Stimulated activated CD4-positive, alpha-beta T cell treated with anti-CD3 and anti-CD28 coated beads, Interleukin-15, amount 100 ng/mL, for 1 hour (primary cell): ENCODE measurements at places on chromosomes 7 and 10.

DNA sequence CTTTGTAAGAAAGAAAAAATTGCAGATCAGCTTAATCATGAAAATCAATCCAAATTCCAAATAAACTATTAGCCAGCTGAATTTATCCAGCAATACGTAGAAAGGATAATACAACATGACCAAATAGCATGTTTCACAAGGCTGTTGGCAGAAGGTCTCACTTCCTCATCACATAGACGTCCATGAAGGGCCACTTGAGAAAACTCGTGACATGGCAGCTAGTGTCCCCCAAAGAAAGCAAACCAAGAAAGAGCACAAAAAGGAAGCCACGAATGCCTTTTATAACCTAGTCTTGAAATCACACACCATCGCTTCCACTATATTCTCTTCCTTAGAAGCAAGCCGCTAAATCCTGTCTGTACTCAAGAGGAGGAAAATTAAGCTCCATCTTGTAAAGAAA, 105.6 kb upstream of the NRBF2 start:
- no peak for DNase-seq

DNA sequence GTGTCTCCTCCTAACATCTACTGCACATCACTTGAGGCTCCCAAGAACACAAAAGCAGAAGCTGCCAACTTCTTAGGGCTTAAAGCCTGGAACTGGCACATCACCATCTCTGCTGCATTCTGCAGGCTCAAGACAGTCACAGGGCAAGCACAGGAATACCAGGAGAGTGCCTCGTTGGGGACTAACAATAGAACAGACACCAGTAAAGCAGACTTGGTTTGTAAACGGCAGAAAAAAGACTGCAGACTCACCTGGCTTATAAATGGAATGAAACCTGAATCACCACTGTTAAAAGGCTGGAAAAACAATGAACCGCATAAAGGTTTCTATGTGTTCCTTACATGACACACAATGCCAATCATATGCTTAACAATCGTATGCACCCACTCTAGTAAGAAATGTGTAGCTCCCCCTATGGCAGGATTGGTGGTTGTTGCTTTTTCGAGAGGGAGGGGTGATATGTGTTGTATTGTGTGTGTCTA, 12.8 kb downstream of the RHEB start:
- no peak for DNase-seq

- no peak for DNase-seq
Observed at GRCh38 chr10:47058961-47059391, 147.7 kb downstream of the PTPN20 start.

GRCh38 chr10:93482145-93482834, at the start of gene MYOF:
Gene MYOF (minus strand): TSS chr10:93482334. CDS start chr10:93482194, 140 bp downstream.
- peak; percentile 12 for DNase-seq

- no peak for DNase-seq
Observed at GRCh38 chr10:78300526-78300925, 266.9 kb downstream of the RPS24 start.

DNA sequence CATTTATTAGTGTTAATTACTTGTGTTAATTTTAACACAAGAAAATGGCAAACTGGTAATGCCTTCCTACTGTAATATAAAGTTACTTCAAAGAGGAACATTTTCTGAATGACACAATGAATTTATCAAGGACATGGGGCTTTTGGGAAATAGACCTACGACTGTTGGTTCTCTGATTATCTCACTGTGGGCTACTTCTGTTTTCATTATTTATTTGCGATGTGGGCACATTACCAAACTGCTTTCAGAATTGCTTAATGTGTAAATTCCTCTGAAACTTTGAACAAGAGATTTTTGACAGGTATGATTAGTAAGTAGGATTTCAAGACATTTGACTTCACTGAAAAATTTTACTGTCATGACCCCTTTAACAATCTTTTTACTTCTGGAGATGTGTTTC, 535.6 kb downstream of the CNTNAP2 start:
- no peak for DNase-seq

DNA sequence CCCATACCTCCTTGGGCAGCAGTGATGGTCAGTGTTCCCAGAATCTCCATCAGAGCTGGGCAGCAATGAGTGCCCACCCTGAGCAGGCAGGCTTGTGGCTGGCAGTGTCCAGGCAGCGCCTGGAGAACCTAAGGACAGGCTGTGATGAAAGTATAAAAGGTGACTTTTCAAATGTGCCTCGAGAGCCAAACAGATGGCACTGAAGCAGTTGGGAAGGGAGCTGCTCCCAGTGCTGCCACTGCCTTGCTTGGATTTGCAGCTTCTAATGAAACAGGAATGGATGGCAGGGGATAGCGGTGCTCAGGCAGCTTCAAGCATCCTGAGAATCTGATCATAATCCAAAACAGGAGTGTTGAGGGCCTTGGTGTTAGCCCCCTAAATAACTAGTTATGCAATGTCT, 179.8 kb upstream of the AOAH start:
- DNase-seq: no peak

- no peak for DNase-seq
Observed at GRCh38 chr10:308572-309085, 173.4 kb downstream of the ZMYND11 start.

- no peak for DNase-seq
Observed at GRCh38 chr10:80670774-80671173, 133.1 kb downstream of the SH2D4B start.

DNA sequence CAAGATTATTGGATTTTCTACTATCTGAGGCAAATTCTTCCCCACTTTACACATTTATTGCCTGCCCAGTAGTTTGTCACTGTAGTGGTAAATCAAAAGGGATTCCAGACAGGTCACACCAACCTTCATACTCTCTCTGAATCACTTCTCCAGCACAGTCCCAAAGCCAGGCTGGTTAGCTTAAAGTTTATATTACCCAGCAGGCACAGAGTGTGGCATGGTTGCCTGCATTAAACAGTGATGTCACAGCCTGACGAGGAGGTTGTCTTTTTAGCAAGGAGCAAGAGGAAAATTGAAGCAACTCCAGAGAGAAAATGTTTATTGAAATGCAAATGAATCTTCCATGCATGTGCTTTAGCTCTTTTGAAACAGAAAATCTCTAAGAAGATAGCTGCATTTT, 375.5 kb upstream of the CELF2 start:
- no peak for DNase-seq

GRCh38 chr10:122132331-122132755, 138.8 kb upstream of the BTBD16 start:
- DNase-seq: no peak

DNA sequence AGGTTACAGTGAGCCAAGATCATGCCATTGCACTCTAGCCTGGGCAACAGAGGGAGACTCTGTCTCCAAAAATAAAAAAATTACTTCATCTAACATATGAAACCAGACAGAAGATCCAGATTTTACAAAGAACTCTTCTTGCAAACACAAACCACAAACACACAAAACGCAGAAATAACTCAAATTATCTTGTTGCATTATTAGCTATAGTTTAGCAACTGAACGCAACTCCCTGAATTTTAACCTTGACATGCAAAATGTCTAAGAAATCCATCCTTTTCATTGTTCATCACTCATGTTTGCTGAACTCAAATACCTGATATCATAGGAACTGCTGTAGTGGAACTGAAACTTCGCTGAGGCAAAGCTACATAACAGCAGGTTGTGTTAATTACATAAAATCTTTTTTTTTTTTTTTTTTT, 64.1 kb downstream of the MICU1 start:
- no peak for DNase-seq
